ENCODE measurements at places on chromosomes 4 and X.

DNA sequence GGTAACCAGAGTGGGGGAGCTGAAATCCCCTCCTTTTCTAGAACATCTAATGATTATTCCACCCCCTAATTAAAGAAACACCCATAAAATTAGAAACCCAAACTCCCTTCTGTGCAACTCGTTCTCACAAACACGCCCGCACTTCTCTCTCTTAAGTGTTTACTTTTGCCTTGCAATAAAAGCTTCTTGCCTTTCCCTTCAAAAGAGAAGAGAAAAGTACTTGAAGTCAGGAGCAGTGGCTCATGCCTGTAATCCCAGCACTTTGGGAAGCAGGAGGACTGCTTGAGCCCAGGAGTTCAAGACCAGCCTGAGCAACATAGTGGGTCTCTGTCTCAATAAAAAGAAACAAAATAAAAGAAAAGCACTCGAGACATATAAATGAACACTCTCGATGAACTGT lies 3.6 kb upstream of the GPR173 start:
- no peak for DNase-seq

DNA sequence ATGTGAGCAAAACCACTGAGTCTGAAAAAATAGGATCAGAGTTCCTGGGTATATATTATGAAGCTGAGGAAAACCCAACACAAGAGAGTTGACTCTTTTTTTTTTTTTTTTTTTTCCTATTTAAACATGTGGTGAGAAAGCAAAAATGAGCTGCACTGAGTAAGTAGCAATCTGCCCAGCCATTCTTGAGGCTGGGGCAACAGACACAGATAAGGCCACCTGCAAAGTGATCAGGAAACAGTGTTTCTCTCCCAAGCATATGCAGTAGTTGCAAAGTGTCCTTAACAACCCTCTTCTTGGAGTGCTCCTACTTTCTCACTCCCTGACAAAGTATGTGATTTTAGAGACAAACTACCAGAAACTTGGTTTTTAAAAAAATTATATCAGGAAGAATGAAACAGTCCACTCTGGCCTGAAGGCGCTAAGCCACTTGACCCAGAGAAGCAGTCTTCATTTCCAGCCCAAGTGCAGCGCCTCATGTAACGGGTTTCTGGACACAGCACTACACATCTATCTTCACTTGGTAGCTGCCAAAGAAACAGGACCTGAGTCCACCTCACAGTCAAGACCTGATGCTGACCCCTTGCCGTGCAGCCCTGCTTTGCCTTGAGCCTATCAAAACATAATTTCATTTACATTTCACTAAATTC lies 124.6 kb upstream of the MAP3K15 start:
- DNase-seq: no peak

DNA sequence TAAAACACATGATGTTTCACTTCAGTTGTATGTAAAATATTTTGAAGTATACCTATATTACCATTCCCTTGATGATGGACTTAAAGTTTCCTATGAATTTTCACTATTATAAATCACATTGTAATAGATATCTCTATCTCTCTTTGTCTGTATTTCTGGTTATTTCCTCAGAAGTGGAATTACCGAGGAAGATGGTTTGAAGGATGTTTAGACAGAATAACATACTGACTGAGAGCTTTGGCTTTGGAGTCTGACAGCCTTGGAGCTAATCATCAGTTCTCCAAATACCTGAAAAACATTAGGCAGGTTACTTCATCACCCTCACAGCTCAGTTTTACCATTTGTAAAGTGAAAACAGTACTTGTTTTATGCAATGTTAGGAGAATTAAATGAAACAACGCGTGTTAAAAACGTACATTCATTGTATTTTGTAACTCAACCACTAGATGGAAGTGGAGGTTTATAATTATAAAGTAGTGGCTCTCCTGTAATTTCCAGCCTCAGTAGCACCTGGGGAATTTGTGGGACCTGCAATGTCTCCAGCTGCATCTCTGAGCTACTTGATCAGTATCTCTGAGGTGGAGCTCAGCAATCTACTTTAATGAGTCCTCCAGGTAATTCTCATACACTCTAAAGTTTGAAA lies 14.3 kb downstream of the JCHAIN start:
- DNase-seq: peak; percentile 62

- peak; percentile 5 for DNase-seq
Measured at GRCh38 chrX:154661170-154661569, 7.8 kb upstream of the CTAG2 start.

GRCh38 chr4:147174591-147174990 lies 228.9 kb upstream of the TTC29 start:
- DNase-seq: no peak

GRCh38 chr4:18242919-18243693 lies 221.6 kb upstream of the LCORL start:
- no peak for DNase-seq

DNA sequence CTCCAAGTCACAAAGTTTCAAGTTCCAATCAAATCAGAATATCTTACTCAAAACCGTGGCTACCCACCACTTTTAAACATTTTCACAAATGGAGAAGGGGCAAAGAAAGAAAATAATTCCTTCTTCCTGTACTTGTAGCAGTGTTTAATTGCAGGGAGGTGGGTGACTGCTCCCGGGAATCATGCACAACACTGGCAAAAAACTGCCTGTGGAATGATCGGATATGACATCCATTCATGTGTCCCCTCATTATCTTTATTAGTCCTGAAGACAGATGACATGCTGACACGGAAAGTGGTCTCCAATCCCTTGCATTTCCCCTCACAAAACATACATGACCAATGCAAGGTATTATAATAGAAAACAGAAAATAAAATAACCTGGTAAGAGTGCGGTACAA lies 2.0 kb downstream of the TSPAN5 start:
- DNase-seq: no peak

- no peak for DNase-seq
Measured at GRCh38 chr4:25633541-25633940, 22.1 kb upstream of the SLC34A2 start.

- no peak for DNase-seq
Measured at GRCh38 chrX:101605146-101605545, 12.7 kb downstream of the ARMCX6 start.

DNA sequence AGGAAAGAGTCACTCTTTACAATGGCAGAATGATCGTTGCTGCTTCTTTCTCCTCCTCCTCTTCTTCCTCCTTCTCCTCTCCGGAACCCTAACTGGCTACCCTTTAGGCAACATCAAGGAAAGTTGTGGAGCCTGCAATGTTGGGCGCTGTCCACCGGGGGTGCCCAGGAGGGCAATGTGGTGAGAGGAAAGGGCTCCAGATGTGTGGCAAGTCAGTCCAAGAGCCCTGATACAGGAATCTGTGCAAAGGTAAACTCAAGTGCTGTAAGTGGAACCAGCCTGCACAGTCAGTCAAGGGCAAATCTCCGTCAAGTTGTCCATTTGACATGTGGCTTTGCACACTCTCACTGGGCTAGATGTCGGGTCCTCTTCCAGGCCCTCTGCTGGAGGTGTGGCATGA lies 2.8 kb downstream of the RTL5 start:
- peak; percentile 38 for DNase-seq

GRCh38 chr4:44725726-44726037 lies 674 bp downstream of the GNPDA2 start:
- DNase-seq: no peak

DNA sequence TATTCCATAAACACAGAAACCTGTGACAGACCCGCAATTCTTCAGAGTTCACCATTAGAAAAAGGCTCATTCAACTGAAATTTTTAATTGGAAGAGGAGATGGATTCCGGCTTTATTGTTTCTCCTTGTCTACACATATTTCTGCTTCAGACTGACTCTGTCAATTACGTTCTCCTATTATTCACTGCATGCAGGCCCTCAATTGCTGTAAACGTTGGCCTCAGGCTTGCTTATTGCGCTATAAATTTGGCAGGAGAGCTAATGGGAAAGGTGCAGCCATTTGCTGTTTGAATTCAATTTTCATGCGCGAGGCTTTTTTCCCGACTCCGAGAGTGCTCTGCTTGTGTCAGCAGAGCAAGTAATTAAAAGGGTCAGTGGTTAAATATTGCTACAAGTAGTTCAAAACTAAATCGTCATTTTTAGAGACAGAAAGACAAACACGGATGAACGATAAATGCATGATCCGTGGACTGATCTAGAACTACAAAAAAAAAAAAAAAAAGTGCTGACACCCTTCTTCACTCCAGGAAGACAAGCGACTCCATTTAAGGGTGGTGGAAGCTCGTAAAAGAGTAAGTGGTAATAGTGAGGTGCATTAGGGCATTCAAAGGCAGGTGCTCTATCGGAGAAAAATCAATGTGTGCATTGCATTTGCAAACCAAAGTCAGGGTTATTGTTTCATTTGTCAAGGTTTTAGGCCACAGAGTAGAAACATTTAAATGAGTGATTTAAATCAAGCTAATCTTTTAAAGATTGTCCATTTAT lies 841.6 kb upstream of the FRG1 start:
- no peak for DNase-seq

GRCh38 chr4:80471756-80472155 lies 136.2 kb downstream of the CFAP299 start:
- no peak for DNase-seq
